Stimulated activated CD4-positive, alpha-beta T cell treated with anti-CD3 and anti-CD28 coated beads, Interleukin-4, amount 100 ng/mL, for 4 hours (primary cell): ENCODE measurements at places on chromosomes 2 and 18.

- peak; percentile 84 for DNase-seq
Observed at GRCh38 chr2:135820003-135820618, 16.9 kb downstream of the LCT start.

- DNase-seq, result no peak
Observed at GRCh38 chr18:36130039-36130831, 536 bp downstream of the ELP2 start.

GRCh38 chr18:11134940-11135339 is 14.4 kb downstream of the PIEZO2 start:
- no peak for DNase-seq

- peak; percentile 6 for DNase-seq
Observed at GRCh38 chr2:9002637-9003365, 683 bp downstream of the MBOAT2 start.

DNA sequence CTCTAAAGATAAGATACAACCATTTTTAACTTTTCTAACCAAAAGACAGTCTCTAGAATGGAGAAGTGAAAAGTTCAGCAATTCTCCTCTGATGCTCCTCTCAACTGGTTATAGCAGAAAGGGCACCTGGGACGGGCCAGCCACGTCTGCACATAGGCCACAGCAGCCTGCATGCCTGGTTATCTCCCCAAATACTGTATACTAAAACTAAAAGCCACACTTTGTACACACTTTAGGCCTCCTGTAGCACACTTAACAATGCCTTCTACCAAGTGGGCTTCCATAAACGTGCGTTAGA is 179.1 kb downstream of the ANKRD44 start:
- no peak for DNase-seq

DNA sequence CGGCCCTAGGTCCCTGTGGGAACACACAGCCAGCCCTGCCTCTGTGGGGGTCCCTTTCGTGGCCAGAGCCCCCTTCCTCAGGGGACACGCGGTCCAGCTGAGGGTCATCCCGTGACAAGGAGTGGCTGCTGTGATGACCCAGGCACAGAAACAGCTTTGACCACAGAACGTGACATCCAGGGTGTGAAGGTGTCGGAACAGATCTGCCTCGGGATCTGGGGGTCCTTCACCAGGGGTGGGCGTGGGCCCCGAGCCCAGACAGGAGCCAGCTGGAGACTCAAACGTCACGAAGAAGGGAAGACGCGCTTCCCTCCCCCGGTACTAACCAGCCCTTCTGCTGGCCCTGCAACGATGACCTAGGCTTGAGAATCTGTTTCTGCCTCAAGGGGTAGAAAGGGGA is 75.9 kb downstream of the NFATC1 start:
- DNase-seq, result no peak

GRCh38 chr18:68940039-68940438 is 142.2 kb downstream of the CCDC102B start:
- no peak for DNase-seq
